ENCODE measurements at places on chromosomes 4 and X. TPM values are rescaled to one million over a fixed set of nuclear protein-coding genes. Genes with fewer than 3 reads are reported as not detected.

DNA sequence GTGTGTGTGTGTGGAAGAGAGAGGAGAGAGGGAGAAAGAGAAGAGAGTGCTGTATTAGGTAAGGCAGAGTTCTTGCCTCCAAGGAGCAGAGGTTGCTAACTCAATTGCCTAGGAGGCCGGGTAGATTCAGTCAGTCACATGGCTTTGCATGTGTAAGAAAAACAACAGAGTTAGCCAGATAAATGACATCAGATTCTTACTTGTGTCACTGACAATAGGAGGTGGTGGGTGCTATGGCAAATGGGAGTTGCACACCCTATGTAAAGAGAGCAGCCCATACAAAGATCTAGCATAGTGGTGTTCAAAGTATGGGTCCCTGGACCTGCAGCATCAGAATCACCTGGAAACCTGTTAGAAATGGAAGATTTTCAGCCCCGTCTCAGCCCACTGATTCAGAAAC lies 14.4 kb upstream of the PGRMC2 start:
- DNase-seq: no peak

GRCh38 chr4:152943672-152944071 lies 7.5 kb downstream of the FHDC1 start:
- no peak for DNase-seq

DNA sequence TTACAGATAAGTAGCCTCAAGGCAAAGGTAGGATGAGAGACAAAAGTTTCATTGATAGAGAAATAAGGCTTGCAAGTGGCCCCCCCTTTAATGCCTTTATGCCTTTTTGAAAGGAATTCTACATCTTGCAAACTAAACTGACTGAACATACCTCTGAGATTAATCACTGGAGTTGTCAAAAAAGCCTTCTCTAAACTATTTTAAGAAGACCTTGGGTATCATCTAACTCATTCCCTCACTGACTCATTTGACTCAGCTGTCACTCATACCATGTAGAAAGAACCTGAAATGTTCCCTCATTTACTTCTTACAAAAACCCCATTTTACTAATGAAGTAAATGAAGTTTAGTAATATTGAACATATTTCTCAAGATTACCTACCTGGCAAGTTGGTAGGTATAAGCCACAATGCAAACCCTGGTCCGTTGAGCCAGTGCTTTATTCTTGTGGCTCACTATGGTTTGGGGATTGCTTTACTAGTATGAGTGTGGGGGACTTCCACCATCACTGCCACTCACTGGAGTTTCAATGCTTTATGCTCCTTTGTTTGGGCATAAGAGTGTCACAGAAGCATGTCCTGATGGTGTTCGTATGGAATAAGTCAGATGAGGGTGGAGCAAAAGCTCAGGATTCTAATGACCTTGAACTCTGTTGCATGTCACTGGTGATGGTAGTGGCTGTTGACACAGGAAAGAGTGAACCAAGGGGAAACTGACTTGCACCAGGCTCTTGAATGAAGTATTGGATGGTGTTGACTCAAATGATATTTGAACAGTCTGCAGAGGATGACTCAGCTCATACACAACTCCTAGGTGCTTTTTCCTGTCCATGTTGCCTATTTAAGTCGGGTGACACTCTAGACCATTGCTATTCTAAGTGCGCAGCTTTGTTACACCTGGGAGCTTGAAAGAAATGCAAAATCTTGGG lies 305.5 kb upstream of the EMCN start:
- no peak for DNase-seq

- DNase-seq: no peak
Measured at GRCh38 chrX:9072281-9072680, 38.4 kb upstream of the FAM9B start.

GRCh38 chr4:104772849-104773248 lies 278.2 kb upstream of the CXXC4 start:
- no peak for DNase-seq

GRCh38 chrX:85379174-85379907 lies at the start of gene POF1B:
POF1B (minus strand) TSS chrX:85379665; CDS start chrX:85379454, 211 bp downstream.
- DNase-seq: no peak

DNA sequence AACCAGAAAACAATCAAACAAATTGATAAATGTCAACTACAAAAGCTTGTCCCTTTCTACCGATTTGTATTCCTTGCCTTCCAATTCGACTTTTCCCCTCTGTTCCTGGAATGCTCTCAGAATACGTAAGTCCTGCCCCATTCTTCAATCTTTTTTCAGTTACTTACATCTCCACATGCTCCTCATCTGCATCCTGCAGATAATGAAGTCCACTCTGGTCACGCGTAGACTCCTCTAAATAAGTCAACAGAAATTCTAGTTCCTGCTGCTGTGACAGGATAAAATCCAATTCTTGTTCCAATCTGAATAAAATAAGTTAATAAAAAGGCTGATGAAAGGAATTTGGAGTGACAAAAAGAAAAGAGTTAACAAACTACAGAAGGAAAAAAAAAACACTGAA lies 34.4 kb upstream of the RBM41 start:
- DNase-seq: no peak

- no peak for DNase-seq
Measured at GRCh38 chr4:74370912-74371311, 6.0 kb downstream of the EREG start.

DNA sequence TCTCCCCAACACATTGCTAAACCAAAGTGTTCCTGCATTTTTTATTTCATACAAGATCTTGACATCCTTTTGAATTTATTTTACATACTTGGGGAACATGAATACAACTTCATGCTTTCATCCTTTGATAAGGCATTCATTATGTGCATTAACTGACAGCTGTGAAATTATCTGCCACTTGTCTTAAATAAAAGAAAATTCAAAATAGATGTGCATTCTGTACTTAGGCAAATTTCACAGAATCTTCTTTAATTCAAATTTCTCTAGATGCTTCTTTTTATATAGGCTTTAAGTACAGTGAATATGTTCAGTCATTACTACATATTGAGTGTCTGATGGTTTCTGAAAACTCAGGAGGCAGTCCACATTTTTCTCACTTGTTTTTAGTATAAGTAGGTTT lies 518.1 kb downstream of the EPHA5 start:
- DNase-seq: no peak

- no peak for DNase-seq
Measured at GRCh38 chr4:56790691-56791091, 30.8 kb downstream of the SPINK2 start.

DNA sequence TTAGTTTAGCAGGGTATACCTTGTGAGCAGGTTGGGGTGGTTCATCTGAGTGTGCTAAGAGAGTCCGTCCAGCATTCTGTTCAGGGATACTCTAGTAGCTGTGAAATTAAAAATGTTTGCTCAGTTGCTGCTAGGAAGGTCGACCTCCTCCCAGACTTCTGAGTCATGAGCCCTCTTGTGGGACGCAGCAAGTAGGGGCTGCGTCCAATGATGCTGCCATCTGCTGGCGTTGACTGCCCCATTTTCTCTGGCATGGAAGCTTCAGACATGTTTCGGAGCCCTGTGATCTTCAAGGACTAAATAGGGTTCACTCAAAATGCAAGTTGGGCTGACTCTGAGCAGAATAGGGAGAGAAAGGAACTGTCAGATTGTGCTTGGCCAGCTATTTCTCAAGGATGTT lies 201.0 kb upstream of the ARSJ start:
- DNase-seq: no peak

GRCh38 chr4:24321616-24322015 lies 262.7 kb downstream of the DHX15 start:
- no peak for DNase-seq

- no peak for DNase-seq
Measured at GRCh38 chrX:140710710-140711109, 1.2 kb downstream of the LINC00632 start.

DNA sequence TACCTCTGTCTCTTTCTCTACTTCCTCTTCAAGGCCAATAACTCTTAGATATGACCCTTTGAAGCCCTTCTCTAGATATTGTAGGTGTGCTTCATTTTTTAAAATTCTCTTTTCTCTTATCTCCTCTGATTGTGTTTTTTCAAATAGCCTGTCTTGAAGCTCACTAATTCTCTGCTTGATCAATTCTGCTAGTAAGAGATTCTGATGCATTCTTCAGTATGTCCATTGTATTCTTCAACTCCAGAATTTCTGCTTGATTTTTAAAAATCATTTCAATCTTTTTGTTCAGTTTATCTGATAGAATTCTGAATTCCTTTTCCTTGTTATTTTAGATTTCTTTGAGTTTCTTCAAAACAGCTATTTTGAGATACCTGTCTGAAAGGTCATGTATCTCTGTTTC lies 47.9 kb downstream of the MCUB start:
- DNase-seq: no peak

GRCh38 chrX:152810403-152810802 lies 20.2 kb downstream of the CETN2 start:
- no peak for DNase-seq

DNA sequence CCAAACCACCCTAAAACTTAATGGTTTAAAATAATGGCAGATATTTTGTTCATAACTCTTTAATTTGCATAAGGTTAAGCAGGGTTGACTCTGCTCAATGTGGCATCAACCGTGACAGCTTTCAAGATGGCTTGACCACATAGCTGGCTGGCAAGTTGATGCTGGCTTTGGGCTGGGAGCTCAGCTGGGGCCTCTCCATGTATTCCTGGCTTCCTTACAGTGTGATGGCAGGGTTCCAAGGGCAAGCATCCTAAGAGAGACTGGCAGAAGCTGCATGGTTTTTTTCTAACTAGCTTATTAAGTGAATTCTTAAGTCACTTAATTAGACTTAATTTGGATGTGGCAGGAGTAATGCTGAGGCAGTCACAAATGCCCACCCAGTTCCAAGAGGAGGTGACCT lies 4.5 kb downstream of the RP2 start:
- no peak for DNase-seq

DNA sequence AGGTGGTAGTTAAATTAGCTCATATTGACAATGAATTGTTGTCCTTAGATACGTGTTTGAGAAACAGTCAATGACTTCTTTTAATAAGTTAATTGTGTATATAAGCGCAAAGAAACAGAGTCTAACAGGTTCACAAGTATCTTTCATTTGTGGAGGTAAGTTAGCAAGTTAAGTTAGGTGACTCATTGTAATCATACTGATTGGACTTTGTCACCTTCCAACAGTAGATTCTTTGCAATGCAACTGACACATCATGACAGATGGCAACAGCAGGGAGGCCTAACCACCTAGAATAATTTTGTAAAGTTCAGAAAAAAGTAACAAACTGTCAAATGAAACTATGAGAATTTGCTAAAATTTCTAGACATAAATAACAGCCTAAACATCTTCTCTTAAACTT lies 207.6 kb upstream of the PITX2 start:
- DNase-seq: no peak

DNA sequence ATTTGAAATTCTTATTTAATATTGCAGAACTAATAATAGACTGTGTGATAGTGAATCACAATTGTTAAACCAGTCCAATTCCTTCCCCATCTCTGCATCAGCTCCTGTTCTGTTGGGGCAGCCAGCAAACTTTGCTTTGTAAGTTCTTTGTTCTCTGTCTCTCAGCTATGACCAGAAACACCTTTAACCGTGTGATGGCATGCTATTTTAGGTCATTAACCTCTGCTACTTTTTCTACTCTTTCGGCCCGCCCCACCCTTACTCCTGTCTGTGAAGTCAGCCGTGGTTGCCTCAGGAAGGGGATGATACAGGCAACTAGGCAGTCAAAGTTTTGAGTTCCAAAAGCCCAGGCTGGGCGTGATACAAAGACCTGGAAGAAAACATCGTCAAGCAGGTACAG lies 51.3 kb upstream of the EGFL6 start:
- DNase-seq: no peak

DNA sequence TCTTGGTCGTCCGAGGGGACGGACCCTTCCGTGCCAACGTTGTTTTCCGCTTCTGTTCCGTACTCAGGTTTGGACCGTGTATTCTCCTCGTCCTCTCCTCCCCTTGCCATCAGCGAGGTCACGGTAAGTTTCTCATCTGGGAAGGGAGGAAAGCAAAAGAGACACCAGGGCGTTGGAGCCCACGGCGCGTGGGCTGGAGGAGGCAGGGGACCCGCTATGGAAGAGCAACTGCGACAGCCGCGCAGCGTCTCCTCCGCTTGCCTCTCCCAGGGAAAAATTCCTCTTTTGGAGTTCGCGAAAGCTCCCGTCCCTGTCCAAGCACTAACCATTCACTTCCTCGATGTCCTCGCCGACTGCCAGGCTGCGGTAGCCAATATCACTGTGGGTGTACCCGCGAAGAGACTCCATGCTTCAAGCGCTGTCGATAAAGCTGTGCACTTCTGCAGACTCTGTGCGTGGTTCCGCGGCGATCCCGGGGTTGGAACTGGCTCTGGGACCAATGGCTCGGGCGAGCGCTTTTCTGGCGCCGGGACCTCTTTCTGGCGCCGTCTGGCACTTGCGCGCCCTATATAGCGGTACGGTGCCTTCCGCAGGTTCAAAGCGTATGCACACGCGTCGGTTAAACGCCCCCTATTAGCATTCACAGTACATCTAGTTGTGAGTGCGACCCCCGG lies at the start of gene ESX1:
ESX1 (minus strand) TSS at position 492 of the 674 bp plus-strand sequence; CDS start at position 408, 84 bp downstream.
- DNase-seq: no peak

- no peak for DNase-seq
Measured at GRCh38 chrX:77527233-77528001, 80.2 kb downstream of the FGF16 start.

DNA sequence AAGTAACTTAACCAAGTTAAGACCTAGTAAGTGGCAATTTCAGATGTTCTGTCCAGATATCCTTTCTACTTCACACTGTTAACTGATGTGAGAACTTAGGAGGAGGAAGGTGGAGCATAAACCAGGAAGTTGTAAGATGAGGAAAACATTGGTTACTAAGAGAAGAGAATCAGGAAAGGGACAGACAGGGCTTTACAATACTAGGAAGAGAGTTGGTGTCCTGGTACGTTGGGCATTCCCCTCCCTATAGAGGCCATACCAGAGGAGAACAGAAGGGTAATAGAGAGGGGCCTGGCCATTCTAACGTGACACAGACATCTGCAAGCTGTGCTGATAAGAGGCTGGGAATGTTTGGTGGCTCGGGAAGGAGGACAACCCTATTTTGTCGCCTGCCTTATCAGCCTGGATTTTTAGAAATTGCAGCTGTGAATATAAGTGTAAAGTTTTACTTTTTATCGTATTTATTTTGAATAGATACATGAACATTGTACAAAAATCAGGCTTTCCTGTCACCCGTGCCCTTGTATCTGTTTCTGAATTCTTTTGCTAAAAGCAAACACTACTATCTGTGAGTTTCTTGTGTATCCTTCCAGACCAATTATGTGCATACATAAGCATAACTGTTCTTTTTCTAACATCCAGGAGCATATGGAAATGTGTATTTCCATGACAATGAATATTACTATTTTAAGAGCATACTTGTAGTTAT lies 53.5 kb upstream of the HPRT1 start:
- no peak for DNase-seq

The ADH6 gene
- 3.6 TPM for total RNA-seq

The CDX4 gene
- not detected for total RNA-seq

The PWWP3B gene
- 5.9 TPM for total RNA-seq

The NBDY gene
- 15.8 TPM for total RNA-seq

The GAGE12E gene
- total RNA-seq: not detected

The PLXNB3 gene
- total RNA-seq: 5.6 TPM

The FABP2 gene
- not detected for total RNA-seq

Data from right atrium auricular region (tissue), 2 donors.